ENCODE measurements at places on chromosomes 4 and X.
A peak's percentile ranks its signal among the peaks of the same experiment; 100 is the strongest.

- no peak for DNase-seq
These were observed 88.8 kb downstream of the SORCS2 start for GRCh38 chr4:7280926-7281690.

- DNase-seq: no peak
These were observed 3.7 kb downstream of the LIMCH1 start for GRCh38 chr4:41541687-41542094.

- DNase-seq: no peak
These were observed 17.5 kb downstream of the MAML3 start for GRCh38 chr4:140136509-140136908.

- DNase-seq: no peak
These were observed 58.2 kb downstream of the RAB40AL start for GRCh38 chrX:102995316-102995715.

GRCh38 chr4:90120037-90120436, 7.2 kb upstream of the CCSER1 start:
- DNase-seq: no peak

DNA sequence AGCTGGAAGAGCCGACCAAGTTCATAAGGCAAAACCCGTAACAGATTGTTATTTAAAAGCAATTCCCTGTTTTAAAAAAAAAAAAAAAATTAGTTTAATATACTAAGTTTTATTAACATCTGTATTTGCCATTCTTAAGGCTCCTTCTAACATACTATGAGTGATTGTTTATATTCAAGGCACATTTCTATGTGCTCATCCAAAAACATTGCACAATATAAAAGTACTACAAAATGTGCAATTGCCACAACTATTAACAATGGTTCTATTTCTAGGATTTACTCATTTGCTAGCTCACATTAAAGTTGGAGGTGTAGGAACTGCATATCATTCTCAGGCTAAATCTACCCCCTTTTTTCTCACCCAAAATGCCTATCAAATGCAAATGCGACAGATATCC, 46.1 kb downstream of the CNOT6L start:
- DNase-seq: no peak

DNA sequence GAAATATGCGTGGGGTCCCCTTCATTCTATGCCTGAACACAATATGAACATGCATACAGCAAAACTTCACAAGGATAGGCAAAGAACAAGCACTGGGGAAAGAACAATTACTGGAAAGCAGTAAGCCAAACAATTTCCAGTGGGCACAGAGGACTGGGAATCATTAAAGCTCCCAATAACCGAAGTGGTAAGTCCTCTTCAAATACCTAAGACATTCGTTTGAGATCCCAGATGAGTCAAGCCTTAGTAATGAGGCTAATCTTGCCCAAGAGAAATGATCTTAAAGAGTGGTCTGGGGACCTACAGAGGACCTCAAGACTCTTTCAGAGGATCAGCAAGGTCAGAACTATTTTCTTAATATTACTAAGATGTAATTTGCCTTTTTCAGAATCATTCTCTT, 28.6 kb downstream of the ANAPC10 start:
- no peak for DNase-seq

GRCh38 chr4:158068068-158068467, 104.8 kb downstream of the GASK1B start:
- DNase-seq: no peak

DNA sequence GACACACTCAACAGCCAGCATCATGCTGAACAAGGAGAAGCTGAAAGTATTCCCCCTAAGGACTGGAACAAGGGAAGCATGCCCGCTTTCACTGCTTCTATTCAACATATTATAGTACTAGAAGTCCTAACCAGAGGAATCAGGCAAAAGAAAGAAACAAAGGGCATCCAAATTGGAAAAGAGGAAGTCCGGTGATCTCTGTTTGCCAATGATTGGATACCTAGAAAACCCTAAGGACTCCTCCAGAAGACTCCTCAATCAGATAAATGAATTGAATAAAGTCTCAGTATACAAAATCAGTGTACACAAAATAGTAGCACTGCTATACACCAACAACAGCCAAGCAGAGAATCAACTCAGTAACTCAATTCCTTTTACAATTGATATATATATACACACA, 44.8 kb downstream of the ARFIP1 start:
- no peak for DNase-seq

DNA sequence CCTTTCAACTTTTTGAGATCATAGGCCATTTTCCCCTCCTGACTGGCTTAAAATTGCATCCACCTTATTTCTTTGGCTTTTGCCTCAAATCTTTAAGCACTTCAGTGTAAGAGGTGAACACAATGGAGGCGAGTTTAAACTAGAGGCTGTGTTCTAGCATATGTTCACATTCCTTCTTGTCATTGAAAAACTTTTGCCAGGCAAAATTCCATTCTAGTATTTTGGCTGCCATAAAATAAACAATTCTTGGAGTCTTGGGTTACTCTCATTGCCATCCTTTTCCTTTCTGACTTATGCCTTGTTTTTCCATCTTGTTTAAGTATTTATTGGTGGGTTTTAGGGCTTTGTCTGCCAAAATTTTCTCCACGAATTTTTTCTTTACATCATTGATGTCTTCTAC, 137.3 kb upstream of the ANXA10 start:
- DNase-seq: no peak

- no peak for DNase-seq
These were observed 16.8 kb downstream of the ARHGAP6 start for GRCh38 chrX:11648705-11649519.

GRCh38 chr4:212438-213188, 88.3 kb downstream of the ZNF718 start:
- no peak for DNase-seq

DNA sequence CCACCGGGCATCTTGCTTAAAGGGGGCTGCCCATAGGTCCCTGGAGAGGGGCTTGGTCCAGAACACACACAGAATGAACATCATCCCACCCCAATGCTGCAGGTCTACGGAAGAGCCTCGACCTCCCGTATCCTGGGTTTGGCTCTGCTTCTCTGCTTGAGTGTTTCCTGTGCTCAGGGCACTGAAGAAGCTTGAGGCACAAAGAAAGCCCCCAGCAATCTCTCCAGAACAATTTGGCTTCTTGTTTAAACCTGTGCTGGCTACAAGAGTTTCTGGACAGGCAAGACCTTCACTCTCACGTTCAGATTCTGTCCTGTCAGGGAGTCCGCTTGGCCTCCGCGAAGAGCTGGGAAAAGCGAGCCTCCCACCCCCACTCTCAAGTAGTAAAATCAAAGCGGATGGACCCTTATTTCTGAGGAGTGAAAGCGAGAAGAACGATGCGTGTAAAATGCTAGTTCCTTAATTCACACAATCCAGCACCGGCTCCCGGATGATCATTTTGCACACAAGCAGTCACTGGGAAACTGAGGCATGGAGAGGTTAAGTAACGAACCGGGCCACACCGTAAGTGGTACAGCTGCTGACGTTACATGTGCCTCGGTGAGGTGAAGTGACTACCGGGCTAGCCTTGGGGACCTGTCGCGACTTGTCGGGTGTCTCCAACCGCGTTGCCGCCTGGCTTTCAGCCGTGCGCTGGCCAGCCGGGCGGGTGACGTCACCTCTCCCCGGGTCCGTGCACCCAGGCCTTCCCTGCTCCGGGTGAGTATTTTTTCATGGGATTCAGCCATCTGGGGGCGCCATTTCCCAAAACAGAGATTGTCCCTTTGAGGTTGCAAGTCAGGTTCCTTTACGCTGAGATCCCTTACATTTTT, 3.1 kb upstream of the SFRP2 start:
- peak; percentile 78 for DNase-seq

DNA sequence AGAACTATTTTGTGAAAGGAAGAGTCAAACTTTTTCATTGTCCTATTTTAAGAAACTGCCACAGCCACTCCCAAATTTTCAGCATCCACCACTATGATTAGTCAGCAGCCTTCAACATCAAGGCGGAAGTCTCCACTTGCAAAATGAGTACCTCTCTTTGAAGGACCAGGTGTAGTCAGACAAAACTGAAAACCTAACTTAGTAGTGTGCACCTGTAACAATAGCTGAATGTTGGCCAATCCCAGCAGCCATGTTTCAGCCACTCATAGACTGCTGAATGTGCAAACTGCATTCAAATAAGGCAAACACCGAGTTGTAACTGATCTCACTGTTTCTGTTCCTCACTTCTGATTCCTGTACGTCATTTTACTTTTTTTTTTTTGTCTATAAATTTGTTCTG, 341.1 kb downstream of the IL15 start:
- no peak for DNase-seq

- no peak for DNase-seq
These were observed 459.6 kb upstream of the ATOH1 start for GRCh38 chr4:93368968-93369367.

DNA sequence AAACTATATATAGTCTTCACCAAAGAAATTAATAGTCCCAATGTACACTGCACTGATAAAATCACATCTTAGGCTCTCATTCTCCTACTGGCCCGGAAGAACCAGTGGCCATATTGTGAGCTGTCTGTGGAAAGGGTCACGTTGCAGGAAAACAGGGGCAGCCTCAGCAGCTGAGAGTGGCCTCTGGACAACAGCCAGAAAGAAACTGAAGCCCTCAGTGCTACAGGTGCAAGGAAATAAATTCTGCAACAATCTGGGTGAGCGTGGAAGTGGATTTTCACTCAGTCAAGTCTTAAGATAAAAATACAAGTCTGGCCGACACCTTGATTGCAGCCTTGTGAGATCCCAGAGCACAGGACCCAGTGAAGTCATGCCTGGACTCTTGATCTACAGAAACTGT, 3.2 kb upstream of the SLC25A14 start:
- DNase-seq: no peak

DNA sequence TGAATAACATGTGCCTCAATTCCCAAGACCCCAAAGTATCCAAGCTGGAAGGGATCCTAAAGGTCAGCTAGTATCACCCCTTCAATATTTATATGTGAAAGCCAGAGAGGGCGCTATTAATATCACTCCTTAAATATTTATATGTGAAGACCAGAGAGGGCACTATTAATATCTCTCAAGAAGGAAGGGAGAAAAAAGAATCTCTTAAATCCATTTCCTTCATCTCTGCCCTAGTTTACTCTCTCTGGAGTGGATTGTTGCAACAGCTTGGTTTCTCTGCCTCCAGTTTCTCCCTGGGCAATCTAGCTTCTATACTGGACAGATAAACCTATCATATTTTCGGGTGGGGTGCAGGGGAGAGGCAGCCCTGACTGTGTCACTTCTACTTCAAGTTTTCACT, 31.6 kb upstream of the MSN start:
- no peak for DNase-seq

DNA sequence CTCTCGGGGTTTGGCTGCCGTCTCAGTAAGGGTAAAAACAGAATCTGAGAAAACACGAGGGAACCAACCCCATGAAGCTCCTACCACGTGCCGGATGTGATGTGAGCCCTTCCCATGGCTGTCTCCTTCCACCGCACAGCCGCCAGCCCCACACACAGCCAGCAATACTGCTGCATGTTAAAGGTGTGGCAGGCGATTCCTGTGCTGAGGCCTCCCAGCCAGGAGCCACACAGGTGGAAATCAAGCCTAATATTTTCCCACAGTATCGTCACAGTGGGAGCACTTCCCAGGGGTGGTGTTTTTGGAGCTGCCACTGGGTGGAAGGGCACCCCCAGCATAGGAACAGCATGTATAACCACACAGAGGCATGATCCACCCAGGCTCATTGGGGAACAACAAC, 77.5 kb downstream of the SLC2A9 start:
- peak; percentile 49 for DNase-seq

- no peak for DNase-seq
These were observed 14.1 kb downstream of the HPSE start for GRCh38 chr4:83320548-83320947.

- no peak for DNase-seq
These were observed 507 bp downstream of the MFAP3L start for GRCh38 chr4:170025523-170026252.

DNA sequence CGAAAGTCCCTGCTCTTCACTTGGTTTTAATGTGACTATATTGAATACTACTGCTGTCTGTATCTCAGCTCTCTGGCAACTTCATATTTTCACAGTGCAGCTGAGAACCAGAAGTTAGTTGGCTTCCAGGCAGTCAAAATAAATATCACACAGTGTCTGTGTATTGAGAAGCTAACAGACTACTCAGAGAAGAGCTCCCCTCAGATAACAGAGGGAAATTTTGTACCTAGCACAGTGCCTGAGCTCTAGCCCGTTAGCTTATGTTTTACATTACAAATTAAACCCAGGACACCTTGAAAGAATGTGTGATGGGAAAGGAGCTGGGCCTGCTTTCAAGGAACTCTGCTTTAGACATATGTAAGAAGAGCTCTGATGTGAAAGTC, 22.7 kb downstream of the JADE1 start:
- no peak for DNase-seq

DNA sequence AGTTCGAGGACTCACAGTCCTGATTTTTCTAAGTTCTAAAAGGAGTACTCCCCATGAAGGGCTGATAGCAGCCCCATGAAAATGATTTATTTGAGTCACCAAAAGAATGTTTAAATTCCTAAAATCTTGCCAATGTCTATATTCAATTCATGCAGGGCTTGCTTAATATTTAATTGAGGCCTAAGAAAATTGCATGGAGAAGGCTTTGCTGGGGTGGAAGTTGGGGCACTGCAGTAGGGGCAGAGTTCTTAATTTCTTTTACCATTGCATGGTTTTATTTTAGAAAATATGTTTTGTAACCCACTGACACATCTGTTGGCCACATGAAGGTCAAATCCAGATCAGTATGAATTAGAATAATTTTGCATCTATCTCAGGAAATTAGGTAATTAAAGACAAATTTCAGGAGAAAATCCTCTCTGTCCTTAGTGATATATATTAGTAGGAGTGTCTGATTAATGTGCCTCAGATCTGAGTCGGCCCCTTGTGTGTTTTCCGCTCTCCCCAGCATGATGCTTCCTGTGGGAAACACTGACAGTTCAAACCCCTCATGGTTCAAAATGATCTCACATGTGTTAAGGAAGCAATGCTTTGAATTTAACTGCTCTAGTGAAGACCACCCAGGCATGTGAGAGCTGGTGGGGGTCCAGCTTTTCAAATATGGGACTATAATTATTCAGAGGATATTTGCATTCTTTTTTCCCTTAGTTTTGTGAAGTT, 54.0 kb upstream of the EGFL6 start:
- DNase-seq: no peak

DNA sequence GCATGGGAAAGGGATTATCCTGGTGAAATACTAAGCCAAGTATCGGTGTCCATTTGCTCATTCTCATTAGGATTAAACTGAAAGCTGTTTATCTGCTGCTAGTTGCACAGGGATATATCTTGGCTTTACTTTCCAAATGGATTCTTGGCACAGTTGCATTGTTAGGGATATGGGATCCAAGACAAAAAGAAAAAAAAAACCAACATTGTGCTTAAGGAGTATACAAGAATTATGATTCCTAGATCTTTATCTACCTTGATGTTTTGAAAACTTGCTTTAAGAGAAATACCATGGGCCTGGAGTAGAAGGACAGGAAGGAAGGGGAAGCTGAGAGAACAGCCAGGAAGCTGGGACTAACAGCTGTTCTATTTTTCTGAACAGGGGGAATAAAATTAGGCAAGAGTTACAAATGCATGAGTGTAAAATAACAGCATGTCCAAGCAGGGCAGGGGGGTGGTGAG, 107.6 kb downstream of the ATXN3L start:
- no peak for DNase-seq

GRCh38 chrX:47384502-47384901, 14.1 kb downstream of the ZNF157 start:
- no peak for DNase-seq
